GM23248 (cell line): ENCODE measurements at places on chromosomes 2 and 18.

DNA sequence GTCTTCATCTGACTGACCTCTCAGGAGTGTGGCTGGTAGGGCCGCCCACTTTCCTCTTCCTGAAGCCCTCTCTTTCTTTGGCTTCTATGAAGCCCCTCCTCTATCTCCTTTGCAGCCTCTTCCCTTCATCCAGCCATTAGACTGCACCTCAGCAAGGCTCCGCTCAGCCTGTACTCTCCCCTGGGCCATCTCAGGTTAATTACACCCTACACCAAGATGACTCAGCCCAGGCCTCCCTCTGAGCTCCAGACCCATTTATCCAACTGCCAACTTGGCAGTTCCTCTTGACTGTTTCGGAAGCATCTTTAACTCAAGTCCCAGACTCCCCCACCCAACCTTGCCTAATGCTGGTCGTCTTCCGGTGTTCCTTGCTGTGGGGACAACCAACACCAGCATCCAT is 5.8 kb upstream of the WNT6 start:
- peak; percentile 57 for DNase-seq

GRCh38 chr2:56344771-56345170 is 161.0 kb downstream of the CCDC85A start:
- DNase-seq: no peak

DNA sequence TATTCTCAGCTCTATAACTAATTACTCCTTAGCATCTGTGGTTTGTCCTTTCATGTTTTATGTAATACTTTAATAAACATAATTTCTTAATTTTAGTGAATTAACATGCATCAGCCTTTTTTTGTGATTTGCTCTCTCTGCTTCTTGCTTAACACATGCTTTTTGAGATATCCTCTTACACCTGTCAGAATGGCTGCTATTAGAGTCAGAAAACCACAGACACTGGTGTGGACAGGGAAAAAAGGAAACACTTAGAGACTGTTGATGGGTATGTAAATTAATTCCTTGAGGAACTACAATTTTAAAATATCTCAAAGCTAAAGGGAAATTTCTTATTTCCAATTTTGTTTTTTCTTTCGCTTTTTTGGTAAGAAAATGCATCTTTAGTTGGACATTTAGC is 549.0 kb downstream of the ZNF804A start:
- no peak for DNase-seq

DNA sequence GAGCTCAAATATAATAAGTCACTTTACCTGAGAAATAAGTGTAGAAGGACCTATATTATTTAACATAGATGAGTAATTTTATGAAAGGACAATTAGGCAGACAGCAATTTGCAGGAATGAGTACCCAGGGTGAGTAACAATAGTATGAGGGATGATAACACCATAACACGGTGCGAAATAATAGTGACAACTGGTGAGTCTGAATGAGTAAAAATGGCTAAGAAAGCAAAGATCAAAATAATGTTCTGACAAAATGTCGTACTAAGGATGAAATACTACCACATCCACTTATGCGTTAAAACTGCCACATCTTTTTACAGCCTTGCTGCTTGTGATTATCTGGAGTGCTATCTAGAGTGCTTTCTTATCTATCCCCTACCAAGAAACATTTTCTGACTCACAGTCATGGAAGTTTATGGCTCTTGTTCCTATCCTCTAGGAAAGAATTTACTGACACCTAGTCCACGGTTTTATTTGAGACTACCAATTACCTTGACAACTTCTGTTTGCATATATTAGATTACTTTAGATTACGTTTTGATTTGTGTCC is 929.7 kb downstream of the LRP1B start:
- no peak for DNase-seq
